ENCODE measurements at places on chromosomes 7 and 10.
A peak's percentile ranks its signal among the peaks of the same experiment; 100 is the strongest.

DNA sequence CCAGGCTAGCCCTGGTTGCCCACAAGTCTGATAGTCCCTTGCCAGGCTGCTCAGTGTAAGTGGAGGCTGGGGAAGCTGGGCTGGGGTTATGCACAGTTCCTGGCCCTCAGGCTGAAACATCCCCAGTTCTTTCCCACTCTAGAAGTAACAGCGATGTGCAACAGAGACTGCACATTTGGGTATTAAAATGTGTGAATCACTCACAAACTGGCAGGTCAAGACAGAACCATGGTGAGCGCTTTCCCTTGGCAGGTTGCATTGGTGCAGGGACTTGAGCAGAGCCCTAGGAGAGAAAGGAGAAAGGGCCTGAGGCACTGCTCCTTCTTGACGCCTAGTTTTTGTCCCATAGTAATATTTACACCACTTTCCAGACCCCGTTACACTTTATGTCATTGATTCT, 56.1 kb upstream of the SLC35B4 start:
- DNase-seq, result no peak

- DNase-seq, result no peak
Observed at GRCh38 chr10:116833986-116834985, 15.0 kb upstream of the ENO4 start.

- no peak for DNase-seq
Observed at GRCh38 chr10:60367024-60367423, 22.7 kb downstream of the ANK3 start.

- peak; percentile 58 for DNase-seq
Observed at GRCh38 chr7:157337316-157338149, 729 bp downstream of the DNAJB6 start.

DNA sequence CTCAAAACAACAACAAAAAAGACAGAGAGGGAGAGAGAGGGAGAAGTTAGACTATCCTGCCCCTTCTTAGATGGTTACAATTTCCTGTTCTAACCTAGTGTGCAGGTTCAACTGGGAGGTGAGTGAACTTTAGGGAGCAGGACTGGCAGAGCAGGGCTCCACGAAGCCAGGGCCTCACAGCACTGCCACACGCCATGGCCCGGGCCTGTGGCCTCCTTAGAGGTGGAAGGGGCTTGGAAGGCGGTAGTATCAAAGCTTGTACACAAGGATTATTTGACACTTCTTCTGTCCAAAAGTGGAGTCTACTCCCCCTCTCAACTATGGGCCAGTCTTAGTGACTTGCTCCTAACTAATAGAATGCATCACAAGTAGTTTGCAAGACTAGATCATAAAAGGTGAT, 62.9 kb upstream of the TMEM72 start:
- DNase-seq, result no peak

DNA sequence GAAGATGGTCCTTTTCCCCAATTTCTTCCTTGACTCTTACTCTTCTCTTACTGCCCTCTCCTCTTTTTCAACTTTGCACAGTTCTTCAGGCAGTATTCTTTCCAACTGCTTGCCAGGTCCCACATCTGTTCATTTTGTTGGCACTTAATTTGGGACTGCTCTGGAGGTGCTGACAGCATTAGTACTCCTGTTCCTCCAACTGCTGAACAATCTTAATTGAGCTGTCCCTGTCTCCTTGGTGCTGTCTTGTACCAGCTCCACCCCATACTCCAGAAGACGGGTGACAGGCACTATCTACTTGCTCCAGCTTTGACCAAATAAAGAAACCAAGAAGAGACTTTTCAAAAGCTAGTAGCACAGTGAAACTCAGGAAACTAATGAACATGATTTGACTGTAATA, 160.0 kb downstream of the PDE1C start:
- no peak for DNase-seq

DNA sequence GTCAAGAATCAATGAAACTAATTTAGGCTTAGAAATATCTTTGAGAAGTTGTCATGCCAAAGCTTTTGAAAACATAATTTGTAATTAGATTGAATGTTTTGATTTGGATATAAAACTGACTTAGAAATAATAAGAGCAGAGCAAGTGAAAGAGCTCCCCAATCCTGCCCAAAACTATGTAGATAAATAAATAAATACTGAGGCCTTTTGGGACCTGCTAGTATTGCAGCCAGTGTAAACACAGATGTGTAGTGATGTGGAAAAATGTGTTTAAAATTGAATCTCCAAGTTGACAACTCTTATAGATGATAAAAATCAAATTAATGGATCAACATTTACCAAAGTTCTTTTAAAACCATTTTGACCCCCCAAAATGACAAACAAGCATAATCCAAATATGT, 896.1 kb downstream of the CNTNAP2 start:
- no peak for DNase-seq

DNA sequence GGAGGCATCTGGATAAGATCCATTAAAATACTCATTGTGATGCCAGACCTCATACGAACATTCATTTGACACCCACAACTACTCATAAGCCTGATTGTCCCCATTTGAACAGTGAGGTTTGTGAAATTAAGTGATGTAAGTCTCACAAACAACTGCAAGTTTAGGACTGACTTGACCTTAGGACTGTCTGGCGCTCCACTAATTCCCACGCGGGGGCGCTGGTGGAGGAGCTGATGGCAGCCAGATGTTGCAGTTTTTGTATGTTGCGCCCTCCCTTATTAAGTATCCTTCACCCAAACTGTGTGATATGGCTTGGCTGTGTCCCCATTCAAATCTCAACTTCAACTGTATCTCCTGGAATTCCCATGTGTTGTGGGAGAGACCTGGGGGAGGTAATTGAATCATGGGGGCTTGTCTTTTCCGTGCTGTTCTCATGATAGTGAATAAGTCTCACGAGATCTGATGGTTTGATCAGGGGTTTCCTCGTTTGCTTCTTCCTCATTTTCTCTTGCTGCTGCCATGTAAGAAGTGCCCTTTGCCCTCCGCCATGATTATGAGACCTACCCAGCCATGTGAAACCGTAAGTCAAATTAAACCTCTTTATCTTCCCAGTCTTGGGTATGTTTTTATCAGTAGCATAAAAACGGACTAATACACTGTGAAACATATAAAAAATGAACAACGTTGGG, 20.3 kb upstream of the TIAL1 start:
- no peak for DNase-seq

GRCh38 chr10:102245082-102245931, at the start of gene GBF1:
GBF1 (plus strand) TSS chr10:102245532; CDS start chr10:102258939, 13,407 bp downstream.
- DNase-seq, result peak; percentile 99

DNA sequence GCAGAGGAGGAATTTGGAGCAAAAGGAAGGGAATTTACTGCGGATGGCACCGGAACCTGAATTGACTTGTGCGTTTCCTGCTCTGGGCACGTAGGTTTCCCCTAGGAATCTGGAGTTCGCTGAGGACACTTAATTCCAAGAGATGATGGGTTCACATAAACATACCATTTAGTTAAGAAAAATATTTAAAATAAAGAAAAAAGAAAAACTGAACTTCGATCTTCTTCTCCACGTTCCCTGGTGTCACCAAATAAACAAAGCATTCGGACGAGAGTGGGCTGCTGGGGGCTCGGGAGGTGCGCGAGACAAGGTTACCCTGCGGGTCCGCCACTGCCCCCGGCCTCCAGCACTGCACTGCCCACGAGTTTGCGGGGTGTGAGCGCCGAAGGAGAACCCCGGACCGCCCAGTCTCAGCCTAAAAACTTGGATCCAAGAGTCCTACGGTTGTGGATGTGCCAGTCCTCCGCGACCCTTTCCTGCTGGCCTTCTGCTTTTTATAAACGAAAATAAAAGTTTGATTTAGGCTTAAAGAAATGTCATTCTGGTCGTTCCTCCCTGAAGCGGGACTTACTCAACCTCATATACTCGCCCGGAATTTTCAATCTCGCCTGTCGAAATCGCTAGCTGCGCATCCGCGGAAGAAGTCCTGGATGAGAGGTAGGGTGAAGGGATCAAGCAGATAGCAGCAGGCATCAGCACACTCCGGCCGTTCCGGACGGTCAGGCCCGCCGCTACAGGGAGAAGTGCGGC, 30.3 kb downstream of the SKIDA1 start:
- DNase-seq, result no peak

GRCh38 chr10:67004690-67005089, 78.9 kb downstream of the LRRTM3 start:
- DNase-seq, result no peak

DNA sequence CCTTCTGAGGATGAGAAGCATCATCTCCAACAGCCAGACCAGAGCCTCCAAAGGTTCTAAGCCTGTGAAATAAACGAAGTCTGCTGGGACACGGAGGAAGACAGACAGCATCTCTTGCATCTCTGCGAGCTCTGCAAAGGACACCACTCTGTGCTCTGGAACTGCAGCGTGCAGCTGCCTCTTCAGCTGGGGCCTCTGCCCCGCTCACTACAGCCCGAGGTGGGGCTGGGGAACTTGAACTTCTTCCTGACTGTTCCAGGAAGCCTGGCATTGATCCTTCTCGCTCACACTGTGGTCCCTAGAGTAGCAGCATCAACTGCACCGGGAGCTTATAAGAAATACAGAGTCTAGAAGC, 163.3 kb downstream of the USP6NL start:
- DNase-seq, result no peak

GRCh38 chr7:6621195-6622133, 6.1 kb downstream of the ZNF853 start:
- peak; percentile 8 for DNase-seq
